ENCODE measurements at places on chromosomes 1 and 21. TPM values are rescaled to one million over a fixed set of nuclear protein-coding genes. Genes with fewer than 3 reads are reported as not detected.

SFN gene
- total RNA-seq: 0.17 TPM

PKP1 gene
- 4.9 TPM for total RNA-seq

CLDN8 gene
- total RNA-seq: not detected

SYPL2 gene
- total RNA-seq: 125 TPM

FGR gene
- total RNA-seq: 3.5 TPM

CLCA1 gene
- total RNA-seq: not detected

SPATA46 gene
- total RNA-seq: not detected

ESRRG gene
- total RNA-seq: 34.4 TPM

ITLN2 gene
- total RNA-seq: not detected

KIF2C gene
- 0.38 TPM for total RNA-seq

LCE1C gene
- total RNA-seq: not detected

TNFAIP8L2 gene
- total RNA-seq: 1.3 TPM

SLC19A1 gene
- total RNA-seq: 1.7 TPM

SYT6 gene
- 0.10 TPM for total RNA-seq

MIXL1 gene
- not detected for total RNA-seq

PALMD gene
- 46.2 TPM for total RNA-seq

ASPM gene
- 0.10 TPM for total RNA-seq

CD53 gene
- total RNA-seq: 7.5 TPM

TMEM240 gene
- total RNA-seq: 1.4 TPM

RNF19B gene
- total RNA-seq: 13.1 TPM

SH2D1B gene
- 1.1 TPM for total RNA-seq

ADGRL2 gene
- total RNA-seq: 8.0 TPM

SDC3 gene
- 11.5 TPM for total RNA-seq

ISG15 gene
- total RNA-seq: 2.9 TPM

KRTAP10-7 gene
- not detected for total RNA-seq

REN gene
- total RNA-seq: not detected

All from psoas muscle (tissue), 8 donors.